ENCODE measurements at places on chromosomes 2 and 18. TPM values are rescaled to one million over a fixed set of nuclear protein-coding genes. Genes with fewer than 3 reads are reported as not detected.
A peak's percentile ranks its signal among the peaks of the same experiment; 100 is the strongest.

DNA sequence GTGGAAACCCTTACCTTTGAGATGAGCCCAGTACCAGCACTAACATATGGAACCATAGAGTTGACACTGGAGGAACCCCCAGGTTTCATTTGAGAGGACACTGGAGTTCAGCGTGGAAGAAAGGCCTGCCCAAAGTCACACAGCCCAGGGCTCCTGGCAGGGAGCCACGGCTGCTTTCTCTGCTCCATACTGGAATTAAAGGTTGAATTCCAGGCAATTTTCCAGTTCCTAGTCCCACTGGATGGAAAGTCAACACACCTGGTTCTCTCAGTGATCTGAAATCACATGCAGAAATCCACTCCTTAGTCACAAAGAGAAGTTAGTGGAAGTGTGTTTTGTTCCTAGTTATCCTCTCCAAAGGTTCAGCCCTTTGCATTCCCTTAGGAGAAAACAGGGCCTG lies 336.1 kb upstream of the SKOR2 start:
- no peaks in the 10 kb centered on the region for H3K4me1 ChIP-seq
- no peaks in the 10 kb centered on the region for H3K27me3 ChIP-seq
- DNase-seq: no peak
- no peak overlapping the region for H3K27ac ChIP-seq

The ALK gene
- 1.1 TPM for total RNA-seq

DNA sequence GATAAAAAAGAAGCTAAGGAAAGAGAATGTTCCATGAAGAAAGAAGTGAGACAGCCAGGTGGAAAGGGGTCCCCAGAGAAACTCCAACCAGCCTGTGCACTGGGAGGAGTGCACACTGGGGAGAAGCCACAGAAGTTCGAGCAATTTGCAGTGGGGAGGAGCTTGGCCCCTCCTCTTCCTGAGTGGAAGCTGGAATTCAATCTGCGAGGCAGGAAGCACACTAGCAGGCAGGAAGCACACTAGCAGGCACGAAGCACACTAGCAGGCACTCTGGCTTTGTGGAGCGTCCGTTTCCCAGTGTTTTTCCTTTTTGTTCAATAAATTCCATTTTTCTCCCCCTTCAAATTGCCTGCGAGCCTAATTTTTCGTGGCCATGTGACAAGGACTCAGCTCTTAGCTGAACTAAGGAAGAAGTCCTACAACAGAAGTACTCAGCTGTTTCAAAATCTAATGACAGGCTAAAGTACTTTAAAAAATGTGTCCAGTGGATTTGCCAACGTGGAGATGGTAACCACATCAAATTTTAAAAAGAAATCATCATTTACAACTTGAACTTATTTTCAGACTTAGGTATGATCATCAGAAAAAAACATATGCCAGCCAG lies 21.4 kb upstream of the SPIRE1 start:
- H3K27ac ChIP-seq: peak overlapping the region; percentile 83
- H3K27me3 ChIP-seq: no peaks in the 10 kb centered on the region
- peak; percentile 63 for DNase-seq
- peaks cover 42% of the 10 kb centered on the region for H3K36me3 ChIP-seq

The TCF23 gene
- total RNA-seq: 1.2 TPM

DNA sequence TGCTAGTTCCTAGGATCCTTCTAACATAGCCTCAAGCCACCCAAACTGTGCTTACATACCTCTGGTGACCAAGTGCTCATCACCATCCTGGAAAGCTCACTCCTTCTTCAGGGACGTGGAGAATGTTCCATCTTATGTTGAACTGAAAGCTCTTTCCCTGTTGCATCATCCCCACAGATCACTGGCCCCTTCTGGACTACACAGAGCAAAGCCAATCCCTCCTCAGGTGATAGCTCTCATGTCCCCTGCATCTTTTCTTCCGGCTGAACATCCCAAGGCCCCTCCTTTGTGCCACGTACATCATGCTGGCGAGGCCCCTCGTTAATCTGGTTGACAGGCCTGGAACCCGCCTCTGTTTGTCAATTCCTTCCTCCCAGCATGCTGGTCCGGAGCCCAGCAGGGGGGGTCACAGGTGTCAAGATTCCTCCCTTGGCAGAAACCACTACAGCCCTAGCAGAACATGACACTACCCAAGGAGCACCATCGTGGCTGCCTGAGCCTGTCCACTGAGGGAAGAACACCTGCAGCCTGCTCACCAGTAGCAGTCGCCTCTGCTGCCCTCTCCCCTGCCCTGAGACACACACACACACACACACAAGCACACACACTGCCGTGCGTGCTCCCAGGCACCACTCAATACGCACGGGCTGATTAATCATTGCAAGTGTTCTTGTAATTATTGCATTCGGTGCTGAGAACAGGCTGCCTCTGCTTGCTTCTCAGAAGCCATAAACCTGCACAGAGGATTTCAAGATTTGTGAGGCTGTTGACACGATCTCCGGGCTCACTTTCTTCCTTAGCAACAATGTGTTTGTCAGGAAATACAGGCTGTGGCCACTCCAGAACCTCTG lies 6.3 kb upstream of the KCNK3 start:
- H3K4me3 ChIP-seq: no peak overlapping the region
- H3K4me1 ChIP-seq: peaks cover 13% of the 10 kb centered on the region
- peaks cover 4% of the 10 kb centered on the region for H3K27me3 ChIP-seq
- H3K36me3 ChIP-seq: no peaks in the 10 kb centered on the region

GRCh38 chr2:38605298-38605830 lies 2.6 kb upstream of the HNRNPLL start:
- no peak overlapping the region for H3K27ac ChIP-seq
- H3K27me3 ChIP-seq: no peaks in the 10 kb centered on the region
- DNase-seq: no peak
- no peak overlapping the region for H3K4me3 ChIP-seq

DNA sequence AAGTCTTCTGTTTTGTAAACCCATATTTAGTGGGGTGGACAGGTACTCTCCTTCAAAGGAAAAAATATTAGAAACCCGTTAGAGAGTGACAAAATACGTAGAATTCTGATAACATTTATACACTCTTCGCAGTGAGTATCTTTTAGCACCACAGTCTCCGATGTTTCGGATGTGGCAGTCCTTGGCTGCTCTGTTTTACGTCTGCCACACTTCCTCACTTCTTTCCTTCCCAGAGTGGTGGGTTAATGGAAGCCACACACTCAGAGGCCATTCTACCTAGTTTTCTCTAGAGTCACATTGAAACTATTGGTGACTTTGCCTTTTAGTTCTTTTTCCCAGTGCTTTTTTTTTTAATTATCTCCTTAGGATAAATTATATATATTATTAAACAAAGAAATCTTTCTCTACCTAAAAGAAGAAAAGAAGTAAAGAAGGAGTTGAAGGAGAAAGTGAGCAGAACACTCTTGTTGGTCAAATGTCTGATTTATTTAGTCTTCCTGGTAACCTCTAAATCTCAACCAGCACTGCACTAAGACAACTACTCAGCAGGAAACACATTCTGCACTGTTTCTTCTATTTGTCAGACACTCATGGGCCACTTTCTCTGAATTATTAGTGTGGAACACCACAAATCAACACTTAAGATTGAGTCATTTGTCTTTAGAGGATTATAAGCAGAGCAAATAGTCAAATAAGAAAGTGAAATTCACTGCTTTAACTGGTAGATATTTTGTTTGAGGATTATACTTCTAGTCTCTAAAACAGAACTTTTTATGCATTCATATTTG lies 451.3 kb upstream of the TMEFF2 start:
- no peaks in the 10 kb centered on the region for H3K4me1 ChIP-seq
- H3K27me3 ChIP-seq: no peaks in the 10 kb centered on the region
- no peak overlapping the region for H3K27ac ChIP-seq

DNA sequence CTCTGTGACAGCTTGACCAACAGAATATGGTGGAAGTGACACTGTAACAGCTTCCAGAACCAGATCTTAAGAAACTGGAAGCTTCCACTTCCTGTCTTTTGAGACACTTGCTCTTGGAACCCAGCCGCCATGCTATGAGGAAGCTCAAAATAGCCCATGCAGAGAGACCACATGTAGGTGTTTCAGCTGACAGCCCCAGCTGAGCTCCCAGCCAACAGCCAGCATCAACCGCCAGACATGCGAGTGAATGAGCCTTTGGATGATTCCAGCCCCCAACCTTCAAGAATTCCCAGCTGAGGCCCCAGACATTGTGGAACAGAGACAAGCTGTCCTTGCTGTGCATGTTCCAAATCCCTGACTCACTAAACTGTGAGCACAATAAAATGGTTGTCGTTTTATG lies 27.9 kb downstream of the ACVR1 start:
- DNase-seq: no peak
- no peak overlapping the region for H3K27ac ChIP-seq
- H3K4me3 ChIP-seq: no peak overlapping the region
- peaks cover 9% of the 10 kb centered on the region for H3K4me1 ChIP-seq
- H3K36me3 ChIP-seq: no peaks in the 10 kb centered on the region
- H3K27me3 ChIP-seq: no peaks in the 10 kb centered on the region

DNA sequence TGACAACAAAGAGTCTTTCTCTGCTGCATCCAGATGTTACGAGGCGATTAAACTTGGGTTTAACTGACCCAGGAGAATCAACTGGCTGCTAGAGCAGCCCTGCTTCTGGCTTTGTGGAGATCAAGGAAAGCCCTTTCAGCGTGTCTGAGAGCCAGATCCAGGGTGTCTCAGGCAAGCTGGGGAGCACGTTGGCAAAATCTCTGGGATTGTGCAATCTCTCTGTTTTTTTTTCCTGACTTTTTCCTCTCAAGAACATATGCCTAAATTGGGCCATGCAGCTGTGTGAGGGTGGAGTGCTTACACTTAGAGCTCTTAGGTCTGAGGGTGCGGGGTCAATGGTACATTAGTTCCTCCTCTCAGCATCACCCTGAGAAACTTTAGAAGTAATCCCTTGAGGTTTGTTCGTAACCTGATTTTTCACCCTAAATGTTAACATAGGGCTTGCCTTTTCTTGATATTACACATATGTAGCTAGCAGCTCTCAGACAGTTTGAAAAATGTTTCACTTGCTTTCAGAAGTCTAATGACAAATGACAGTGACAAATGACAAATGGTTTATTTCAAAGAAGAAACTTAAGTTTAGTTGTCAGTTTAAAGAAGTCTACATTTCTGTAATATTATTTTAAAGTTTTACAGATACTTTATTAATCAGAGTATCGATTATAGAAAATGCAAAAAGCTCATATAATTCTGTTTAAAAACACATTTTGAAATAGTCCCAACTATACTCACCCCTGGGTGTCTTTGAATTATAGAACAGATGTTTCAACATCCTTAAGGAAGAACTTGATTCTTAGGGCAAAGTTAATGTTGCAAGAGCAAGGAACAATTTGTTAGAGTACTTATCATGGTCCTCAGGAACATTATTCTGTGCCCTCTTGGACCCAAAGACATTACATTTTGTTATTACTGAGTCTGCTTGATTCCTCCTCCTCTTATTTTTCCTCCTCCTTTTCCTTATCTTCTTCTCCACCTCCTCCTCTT lies 38.4 kb upstream of the ZSWIM2 start:
- peak overlapping the region; percentile 12 for H3K27ac ChIP-seq
- H3K36me3 ChIP-seq: no peaks in the 10 kb centered on the region
- H3K4me1 ChIP-seq: no peaks in the 10 kb centered on the region
- no peak for DNase-seq
- H3K4me3 ChIP-seq: no peak overlapping the region
- H3K27me3 ChIP-seq: no peaks in the 10 kb centered on the region

DNA sequence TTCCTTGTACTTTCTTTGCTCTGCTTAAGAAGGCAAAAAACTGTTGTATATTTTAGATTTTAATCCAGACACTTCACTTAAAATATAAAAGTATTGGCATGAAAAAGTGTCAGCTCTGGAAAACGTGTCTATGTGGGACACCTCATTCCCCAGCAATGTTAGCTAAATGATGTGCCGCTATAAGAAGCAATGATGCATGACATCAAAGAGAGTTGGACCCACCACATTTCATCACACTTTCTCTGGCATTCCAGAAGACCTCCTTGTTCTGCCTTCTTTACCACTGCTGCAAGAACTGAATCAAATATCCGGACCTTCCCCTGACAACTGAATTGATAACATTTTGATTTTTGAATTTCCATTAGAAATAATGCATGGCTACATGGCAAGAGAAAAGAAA lies 242.4 kb upstream of the TANK start:
- H3K27me3 ChIP-seq: no peaks in the 10 kb centered on the region
- H3K4me1 ChIP-seq: peaks cover 7% of the 10 kb centered on the region
- no peak for DNase-seq
- H3K27ac ChIP-seq: no peak overlapping the region
- no peaks in the 10 kb centered on the region for H3K36me3 ChIP-seq

DNA sequence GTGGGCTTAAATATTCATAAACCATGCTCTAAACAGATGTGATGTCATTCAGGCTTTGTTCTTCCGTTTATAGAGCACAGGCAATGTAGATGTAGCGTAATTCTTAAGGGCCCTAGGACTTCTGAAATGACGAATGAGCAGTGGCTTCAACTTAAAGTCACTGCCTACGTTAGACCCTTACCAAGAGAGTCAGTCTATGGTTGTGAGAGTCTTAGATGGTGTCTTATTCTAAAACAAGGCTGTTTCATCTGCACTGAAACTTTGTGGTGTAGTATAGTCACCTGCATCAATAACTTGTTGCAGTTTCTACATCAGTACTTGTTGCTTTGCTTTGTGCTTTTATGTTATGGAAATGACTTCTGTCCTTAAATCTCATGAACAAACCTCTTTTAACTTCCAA lies 56.0 kb downstream of the PIK3C3 start:
- H3K27me3 ChIP-seq: no peaks in the 10 kb centered on the region
- H3K4me1 ChIP-seq: no peaks in the 10 kb centered on the region
- no peak overlapping the region for H3K4me3 ChIP-seq
- peaks cover 53% of the 10 kb centered on the region for H3K36me3 ChIP-seq
- no peak overlapping the region for H3K27ac ChIP-seq

The MLPH gene
- 394 TPM for total RNA-seq
